NCI-H146 (cell line): ENCODE measurements at places on chromosomes 4 and X.
A peak's percentile ranks its signal among the peaks of the same experiment; 100 is the strongest.

GRCh38 chr4:87530229-87530628 lies 1.1 kb upstream of the SPARCL1 start:
- no peak for DNase-seq

DNA sequence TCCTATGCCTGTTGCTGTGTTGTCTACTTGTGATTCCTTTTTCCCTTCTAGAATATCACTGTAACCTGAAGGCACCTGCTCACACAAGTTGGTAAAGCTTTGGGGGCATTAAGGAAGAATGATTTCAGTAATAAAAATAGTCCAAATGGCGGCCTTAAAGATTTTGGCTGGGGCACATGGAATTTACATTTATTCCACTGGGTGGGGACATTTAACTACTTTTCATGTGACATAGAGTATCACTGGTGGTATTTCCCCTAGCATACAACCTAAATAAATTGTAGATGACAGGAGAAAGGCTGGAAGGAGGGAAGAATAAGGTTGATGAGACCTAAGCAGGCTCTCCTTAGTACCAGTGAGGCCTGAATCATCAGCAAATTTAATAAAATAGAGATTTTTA lies 121.8 kb upstream of the EDA2R start:
- no peak for DNase-seq

GRCh38 chr4:186812592-186812991 lies 88.9 kb upstream of the FAT1 start:
- no peak for DNase-seq

- no peak for DNase-seq
These were observed 1.1 kb upstream of the IRF2 start for GRCh38 chr4:184475498-184475897.

DNA sequence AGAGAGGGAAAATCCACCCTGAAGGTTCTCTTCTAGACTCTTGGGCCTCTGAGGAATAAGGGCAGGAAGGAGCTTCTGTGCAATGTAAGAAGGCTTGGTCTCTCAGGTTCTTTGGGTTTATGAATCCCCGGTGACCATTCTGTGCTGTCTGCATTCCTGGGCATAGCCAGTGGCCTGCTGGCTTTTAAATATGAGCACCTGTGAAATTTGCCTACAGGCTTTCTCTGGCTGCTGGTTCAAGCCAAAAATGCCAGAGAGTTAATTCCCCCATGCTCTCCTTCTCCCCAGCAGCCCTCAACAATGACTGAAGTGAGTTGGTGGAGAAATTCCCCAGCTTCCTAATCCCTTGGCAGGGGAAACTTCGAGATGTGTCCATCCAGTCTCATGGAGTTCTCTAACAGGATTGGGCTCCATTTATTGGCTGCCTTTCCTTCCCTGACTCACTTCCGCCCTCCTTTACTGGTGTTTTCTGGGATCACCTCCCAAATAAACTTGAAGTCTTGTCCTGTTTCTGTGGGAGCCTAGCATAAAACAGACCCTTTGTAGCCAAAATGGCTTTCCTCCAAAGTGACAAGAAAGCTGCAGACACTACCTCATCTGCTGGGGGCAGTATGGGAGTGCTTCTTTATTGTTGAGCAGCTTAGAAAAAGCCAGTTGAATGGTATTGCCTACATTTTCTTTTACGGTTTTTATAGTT lies 179.4 kb upstream of the CASK start:
- DNase-seq, result no peak

- DNase-seq, result no peak
These were observed 2.8 kb upstream of the ZNF718 start for GRCh38 chr4:121408-122084.

DNA sequence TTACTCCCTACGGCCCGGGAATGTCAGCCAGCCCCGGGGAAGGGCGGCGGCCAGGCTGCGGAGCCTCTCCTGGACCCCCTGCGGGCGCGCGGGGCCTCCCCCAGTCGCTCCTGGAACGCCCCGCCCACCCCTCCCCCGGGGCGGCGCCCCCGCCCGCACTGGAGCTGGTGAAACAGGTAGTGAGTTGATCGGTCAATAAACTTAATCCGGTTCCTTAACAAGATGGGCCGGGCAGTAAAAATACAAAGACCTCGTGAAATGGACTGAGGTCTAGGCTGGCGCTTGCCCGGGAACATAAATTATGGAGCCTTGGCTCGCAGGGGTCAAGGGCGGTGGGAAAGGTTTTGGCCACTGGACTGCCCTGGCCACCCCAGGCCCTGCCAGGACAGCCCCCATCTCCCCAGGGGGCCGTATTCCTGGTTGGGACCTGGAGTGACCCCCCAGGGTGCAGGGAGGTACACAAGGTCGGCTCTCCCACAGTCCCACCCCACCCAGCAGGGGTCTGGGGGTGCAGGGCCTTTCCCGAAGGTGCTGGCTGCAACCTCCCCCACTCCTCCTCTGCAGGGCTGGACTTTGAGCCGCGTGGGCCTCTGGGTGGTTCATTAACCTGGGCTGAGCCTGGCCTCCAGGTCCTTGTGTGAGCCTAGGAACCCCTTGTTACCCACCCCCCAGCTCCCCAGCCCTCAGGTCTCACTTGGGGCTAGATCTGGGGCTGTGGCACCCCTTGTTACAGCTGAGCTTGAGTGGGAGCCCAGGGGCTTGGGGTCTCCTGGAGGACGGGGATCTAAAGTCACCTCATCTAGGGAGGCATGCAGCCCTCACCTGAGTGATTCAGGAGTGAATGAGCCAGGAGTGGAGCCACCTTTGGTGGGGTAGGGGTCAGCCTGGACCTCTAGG lies 2.5 kb downstream of the FGFR3 start:
- peak; percentile 55 for DNase-seq

DNA sequence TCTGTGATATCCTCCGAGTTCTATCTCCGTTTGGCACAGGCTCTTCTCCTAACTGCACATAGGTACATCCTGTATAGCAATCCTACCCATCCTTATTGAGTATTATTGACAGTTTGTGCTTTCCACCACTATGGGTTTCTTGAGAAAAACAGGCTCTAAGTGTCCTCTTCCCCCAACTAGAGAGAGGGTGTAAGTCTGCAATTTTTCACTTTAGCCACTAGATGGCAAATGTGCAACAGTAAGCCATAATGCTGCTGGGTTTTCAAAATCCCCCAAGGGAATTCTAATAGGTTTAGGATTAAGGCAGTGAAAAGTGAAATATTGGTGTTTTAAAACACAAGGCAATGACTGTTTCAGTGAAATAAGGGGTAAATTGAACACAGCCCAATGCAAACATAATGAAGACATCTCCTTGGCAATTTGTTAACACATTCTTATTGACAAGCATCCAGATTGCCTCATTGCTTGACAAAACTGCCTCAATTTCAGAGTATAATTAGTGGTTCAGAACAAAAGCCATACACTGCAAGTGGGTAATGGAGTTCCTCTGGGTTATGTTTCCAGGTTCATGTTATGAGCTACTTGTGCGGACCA lies 239.0 kb upstream of the HTR2C start:
- peak; percentile 2 for DNase-seq

DNA sequence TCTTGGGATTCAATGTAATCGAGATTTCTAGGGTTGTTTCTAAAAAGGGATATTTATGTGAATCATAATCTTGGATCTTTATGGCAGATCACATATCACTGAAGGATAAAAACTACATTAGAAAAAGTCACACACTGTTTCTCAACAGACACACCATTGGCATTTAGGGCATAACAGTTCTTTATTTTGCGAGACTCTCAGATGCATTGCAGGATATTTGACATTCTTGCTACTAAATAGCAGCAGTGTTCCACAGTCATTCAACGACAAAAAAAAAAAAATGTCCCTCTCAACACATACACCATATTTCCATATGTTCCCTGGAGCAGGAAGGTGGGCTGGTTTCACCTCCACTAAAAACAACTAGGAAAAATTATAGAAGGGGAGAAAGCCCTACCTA lies 243.4 kb upstream of the PCDH18 start:
- DNase-seq, result no peak
